GM10248 (cell line): ENCODE measurements at places on chromosomes 2 and 18.

DNA sequence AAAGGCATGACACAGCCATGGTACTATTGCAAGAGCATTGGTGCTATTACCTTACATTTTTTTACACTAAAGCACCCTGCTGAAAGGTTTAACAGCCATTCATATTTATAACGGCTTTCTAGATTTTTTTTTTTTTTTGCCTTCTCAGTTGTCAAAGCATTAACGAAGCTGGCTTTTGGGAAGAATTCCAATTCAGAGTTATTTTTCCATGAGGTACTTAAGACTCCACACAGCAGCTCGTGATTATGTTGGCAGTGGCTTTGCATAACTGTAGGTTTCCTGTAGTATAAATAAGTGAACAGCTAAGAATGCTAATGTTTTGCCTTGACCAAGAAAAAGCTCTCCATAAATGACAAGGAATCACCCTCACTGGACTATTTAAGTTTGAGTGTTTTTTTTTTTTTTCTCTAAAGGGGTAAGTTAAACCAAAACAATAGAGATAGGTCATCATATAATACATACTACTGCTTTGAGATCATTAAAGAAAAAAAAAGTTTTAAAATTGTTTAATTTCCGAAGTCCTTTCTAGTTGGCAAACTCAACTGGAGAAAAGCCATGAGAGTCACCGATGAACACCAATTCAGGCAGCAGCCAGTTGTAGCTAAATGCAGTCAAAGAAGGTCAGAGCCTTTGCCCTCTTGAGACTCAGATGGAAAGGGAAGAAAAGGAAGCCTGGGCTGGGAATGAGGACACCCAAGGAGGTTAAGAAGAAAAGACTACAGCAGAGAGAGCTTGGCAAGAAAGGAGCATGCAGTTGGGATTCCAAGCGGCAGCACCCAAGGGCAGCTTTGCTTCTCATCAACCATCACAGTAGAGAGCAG lies 187.4 kb upstream of the NCKAP5 start:
- DNase-seq = no peak

DNA sequence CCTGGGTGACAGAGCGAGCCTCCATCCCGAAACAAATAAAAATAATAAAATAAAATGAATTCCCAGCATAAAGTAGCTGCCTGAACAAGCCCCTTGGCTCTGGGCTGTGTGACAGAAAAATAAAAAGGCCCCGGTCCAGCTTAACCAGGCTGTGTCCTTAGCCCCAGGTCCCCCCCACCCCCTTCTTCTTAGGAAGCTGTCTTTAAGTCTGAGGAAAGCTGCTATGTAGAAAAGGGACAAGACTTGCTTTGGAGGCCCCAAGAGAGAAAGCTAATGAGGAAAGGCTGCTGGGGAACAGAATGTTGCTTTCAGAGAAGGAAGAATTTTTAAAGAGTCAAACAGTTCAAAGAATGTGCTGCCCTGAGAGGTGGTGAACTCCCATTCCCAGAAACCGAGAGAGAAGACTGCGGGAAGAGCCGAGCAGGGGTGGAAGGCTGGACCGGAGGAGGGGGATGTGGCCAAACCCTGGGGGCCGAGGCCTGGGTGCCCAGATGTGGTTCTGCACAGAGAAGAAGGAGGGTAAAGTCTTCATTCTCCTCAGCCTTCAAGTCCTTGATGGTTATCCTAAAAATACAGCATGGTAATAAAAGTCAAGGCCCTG lies 61.9 kb downstream of the CENPO start:
- DNase-seq = no peak

DNA sequence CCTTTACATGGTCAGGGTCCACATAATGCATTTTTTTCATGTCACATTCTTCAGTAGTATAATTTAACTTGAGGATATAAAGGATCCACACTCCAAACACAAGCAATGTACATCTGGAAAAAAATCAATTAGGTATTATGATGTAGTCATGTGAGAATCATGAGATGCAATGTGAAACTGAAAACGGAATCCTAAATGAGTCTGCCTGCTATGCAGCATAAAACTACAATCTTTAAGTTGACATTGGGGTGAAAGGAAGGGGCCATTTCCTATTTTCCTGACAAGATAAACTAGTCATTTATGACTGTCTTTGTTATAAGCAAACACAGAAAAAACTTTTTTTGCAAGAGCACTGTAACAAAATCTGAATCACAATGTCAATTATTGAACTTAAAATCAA lies 27.6 kb downstream of the ST3GAL5 start:
- no peak for DNase-seq

DNA sequence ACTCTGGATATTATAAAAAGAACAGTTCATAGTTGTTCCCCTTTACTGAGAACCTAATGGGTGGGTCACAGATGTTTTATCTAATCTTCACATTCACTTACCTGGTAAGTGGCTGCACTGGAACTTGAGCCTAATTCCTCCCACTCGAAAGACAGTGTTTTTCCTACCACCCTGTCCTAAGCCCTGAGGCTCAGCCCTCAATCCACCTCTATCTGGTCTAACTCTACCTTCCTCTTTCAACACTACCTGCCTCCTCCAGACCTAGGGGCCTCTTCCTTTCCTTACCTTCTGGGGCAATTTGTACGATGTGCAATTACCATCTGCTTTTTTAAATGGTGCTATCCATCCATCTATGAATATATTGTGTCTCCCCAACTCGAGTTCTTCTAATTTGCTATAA lies 9.7 kb upstream of the KIF3C start:
- no peak for DNase-seq

- DNase-seq = no peak
Measured at GRCh38 chr2:73642338-73643018, at the start of gene NAT8. Gene NAT8, minus strand, starts transcription at chr2:73642422. Its CDS starts 794 bp downstream, at chr2:73641628.

- no peak for DNase-seq
Measured at GRCh38 chr2:139099721-139100120, 319.5 kb upstream of the NXPH2 start.

DNA sequence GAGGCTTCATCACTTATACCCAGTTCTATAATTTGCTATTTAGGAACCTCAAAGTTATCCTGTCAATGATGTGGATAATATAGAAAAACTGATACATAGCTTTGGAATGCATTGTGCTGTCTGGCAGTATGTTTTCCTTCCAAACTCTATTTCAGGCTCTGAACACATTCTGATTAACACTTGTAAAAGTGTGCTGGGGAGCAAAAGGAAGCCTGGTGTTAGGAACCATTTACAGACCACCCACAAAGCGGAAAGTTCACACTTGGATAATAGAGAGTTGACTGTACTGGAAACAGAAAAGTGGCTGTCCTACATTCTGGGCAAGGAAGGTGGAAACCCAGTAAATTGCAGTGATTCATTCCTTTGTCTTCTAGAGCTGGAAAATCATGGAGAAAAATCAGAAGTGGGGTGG lies 114.5 kb upstream of the ZFP36L2 start:
- DNase-seq = no peak

- DNase-seq = no peak
Measured at GRCh38 chr18:51668607-51669006, 471.1 kb upstream of the MEX3C start.

- no peak for DNase-seq
Measured at GRCh38 chr2:103159018-103159417, 397.2 kb downstream of the TMEM182 start.

- no peak for DNase-seq
Measured at GRCh38 chr2:62293490-62294271, 97.8 kb downstream of the B3GNT2 start.

DNA sequence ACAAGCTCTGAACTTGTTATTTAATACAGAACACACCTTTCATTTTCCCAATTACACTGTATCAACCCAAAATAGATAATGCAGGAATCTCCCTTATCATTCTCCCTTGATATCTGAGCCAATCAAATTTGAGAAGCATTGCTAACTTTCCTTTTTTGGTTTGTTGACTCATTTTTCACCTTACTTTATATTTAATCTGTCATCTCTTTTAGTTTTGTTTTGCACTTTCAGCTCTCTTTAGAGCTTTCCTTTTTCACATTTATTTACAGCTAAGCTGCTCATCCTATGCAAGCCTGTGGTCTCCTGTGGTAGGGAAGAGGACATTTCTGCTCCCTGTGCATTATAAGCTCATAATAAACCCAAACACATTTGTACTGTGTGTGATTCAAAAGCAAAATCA lies 50.1 kb downstream of the ITGAV start:
- no peak for DNase-seq
